ENCODE measurements at places on chromosomes 12 and 14.

- DNase-seq = no peak
These were observed 1096.5 kb upstream of the TMEM132C start for GRCh38 chr12:127170226-127171180.

- DNase-seq = no peak
These were observed 31.8 kb downstream of the PELI2 start for GRCh38 chr14:56149995-56150394.

- no peak for DNase-seq
These were observed 29.9 kb upstream of the TMEM260 start for GRCh38 chr14:56549721-56550120.

GRCh38 chr12:49863946-49864797 lies 21.3 kb upstream of the BCDIN3D start:
- no peak for DNase-seq

DNA sequence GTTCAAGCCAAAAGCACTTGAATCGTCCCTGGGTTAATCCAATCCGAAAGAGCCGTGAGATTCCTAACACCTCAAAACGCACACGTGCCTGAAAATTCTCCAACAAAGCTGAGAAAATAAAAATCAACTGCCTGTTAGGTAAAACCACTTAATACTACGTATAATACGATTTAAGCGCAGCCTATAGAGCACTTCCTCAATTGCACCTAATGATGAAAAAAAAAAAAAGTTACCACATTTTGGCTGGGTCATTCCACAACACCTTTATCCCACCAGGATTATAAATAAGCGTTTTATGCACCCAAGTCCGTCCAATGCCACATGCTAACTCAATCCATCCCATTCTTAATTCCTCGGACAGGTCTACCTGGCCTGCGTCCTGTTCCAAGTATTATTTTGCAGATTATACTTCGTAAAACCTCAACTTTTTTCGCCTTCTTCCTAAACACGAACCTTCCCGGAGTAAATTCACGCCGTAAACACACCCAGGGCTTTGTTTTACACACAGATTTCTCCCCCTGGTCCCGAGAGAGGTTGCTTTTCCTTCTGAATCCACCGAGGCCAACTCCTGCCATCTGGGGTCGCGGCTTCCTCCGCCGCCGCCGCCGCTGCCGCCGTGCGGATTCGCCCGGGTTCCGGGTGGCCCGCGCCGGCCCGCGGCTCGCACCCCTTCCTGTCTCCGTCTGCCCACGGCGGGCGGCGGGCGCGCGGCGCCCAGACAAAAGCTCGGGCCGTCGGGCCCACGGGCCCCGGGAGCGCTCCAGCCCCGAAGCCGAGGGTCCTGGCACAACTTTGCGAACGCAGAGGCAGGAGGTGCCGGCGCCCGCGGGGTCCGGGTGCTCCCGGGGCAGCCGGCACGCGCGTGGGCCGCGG lies 66.2 kb downstream of the RNF34 start:
- DNase-seq = peak; percentile 21

- DNase-seq = no peak
These were observed 63.5 kb downstream of the CLMN start for GRCh38 chr14:95256002-95256775.

- no peak for DNase-seq
These were observed 443.2 kb upstream of the TMEM132C start for GRCh38 chr12:127823801-127824200.

- DNase-seq = no peak
These were observed 7.7 kb upstream of the AMN1 start for GRCh38 chr12:31736472-31736871.

GRCh38 chr12:69701826-69702225 lies 2.7 kb upstream of the BEST3 start:
- no peak for DNase-seq

- DNase-seq = peak; percentile 7
These were observed 55.1 kb upstream of the E2F7 start for GRCh38 chr12:77120156-77121085.

- no peak for DNase-seq
These were observed 39.5 kb downstream of the EVL start for GRCh38 chr14:100104523-100105300.

GRCh38 chr12:65372574-65372973 lies 94.1 kb downstream of the MSRB3 start:
- no peak for DNase-seq

GRCh38 chr12:56476972-56477432 lies 8.6 kb downstream of the SPRYD4 start:
- DNase-seq = no peak

DNA sequence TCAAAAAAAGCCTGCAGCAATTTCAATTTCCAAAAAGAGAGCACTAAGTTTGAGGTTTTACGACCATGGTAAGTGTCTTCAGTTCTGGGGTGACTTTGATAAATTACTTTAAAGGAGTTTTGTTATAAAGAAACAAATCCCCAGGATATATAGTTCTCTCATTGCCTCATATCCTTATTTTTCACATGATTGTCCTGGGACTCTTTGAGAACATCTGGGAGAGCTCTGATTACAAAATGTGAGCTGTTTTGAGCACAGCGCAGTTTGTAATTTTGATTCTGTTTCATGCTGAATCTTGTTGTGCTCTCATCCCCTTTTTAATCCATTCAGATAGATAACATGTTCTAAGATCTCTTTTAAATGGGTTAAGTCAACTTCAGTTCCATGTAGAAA lies 67.7 kb upstream of the DCN start:
- DNase-seq = no peak

GRCh38 chr12:1869145-1869544 lies 48.8 kb downstream of the LRTM2 start:
- DNase-seq = no peak

- no peak for DNase-seq
These were observed 100.8 kb upstream of the DACT1 start for GRCh38 chr14:58537004-58537403.

- DNase-seq = no peak
These were observed 9.4 kb upstream of the GAS2L3 start for GRCh38 chr12:100564090-100564489.

DNA sequence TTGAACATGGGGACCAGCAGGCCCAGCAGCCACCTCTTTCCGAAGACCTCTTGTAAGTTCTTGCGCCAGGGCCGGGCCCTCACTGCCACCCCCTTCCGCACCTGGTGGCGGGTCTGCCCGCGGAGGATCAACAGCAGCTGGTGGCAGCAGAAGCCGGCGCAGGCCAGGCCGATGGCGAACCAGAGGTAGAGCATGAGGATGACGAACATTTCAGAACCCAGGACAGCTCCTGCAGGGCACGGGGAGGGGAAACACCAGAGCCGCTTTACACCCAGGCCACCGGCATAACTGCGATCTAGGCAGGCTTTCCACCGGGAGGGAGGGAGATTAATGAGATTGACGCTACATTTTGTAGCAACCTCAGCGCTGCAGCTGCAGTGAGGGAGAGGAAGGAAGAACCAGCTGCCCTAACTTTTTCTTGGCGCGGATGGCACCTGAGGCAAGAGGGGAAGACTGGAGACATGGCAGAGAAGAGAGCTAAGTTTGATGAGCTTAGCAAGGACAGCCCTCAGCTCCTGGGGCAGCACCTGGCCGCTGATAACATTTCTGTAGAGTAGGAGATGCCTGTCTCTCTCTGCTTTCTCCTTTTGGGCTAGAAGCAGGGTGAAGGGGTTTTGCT lies 7.8 kb downstream of the ZDHHC22 start:
- peak; percentile 49 for DNase-seq

DNA sequence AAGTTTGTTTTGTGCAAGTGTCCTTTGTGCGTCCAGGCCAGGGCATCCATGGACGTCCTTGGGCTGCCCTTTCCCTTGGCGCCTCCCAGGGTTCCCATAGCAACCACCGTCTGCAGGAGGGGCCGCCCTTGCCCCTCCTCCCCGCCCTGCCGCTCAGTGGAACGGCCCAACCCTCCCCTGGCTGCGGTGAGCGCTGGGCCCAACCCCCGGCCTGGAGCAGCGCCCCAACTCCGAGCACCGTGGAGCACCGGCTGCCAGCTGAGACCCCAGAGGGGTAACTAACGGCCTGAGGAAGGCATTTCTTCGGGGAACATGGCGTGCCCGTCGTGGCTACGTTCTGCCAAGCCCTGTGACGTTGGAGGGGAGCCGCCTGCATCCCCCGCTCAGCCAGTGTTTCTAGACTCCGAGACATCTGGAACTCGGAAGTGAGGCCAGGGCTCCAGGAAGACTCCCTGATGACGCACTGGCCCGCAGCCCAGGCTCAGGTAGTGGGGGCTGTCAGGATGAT lies 5.3 kb upstream of the ACACB start:
- peak; percentile 87 for DNase-seq

DNA sequence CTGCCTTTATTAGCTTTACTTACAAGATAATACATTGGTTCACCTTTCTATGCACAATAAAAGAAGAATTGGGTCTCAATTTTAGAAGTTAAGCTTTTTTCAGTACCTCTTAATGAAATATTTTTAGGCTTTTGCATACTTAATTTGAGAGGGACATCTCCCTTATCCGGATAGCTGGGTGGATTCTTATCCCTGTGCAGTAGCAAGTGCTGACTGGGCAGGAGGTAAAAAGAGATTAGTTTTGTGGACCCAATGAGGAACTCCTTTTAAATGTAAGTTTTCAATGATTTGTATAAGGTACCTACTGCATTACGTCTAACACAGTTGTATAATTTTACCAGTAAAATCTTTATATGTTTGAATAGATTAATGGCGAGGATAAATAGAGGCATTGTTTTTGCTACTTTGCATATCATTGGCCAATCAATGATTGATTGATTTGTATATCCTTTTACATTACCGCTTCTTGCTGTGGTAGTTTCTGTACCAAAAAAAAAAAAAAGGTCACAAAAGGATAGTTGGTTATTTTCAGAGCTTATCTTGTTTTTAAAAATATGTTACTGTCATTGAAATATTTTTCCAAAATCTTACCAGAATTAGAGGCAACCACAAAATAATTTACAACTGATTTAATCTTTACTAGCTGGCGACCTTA lies 2.2 kb downstream of the CPSF6 start:
- DNase-seq = no peak

GRCh38 chr12:64493513-64493912 lies 41.6 kb downstream of the TBK1 start:
- no peak for DNase-seq

- no peak for DNase-seq
These were observed 23.5 kb upstream of the DYRK2 start for GRCh38 chr12:67625004-67625403.

DNA sequence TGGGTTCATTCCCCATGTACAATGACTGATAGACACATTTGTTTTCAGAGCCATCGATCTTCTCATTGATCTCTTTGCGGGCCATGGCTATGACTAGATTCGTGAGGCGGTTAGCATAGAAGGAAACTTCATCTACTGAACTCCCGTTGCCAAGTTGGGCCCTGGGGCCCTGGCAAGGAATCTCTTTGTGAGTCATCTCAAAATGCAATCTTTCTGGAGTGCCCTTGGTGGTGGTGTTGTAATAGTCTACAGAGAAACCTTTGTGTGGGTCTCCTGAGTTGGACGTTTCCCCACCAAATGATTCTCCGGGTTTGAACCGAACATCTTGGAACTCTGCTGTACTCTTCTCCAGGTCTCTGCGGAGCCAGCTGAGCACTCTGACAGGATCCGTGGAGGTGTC lies 20.4 kb downstream of the AKAP3 start:
- no peak for DNase-seq

DNA sequence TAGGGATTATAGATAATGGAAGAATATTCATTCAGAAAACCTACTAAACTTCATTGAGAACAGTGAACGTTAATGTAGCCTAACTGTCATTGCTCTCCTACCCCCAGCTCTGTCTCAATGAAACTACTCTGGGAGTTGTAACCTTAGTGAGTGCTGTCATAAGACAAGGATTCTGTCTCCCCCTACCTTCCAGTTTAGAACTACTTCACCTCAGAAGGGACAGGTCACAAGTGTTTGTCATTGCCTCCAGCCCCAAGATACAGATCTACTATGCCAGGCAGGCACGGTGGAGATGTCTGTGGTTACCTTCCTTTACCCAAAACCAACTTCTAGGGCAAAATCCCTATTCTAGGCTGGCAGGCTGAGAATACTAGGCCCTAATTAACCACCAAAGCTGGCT lies 833.1 kb upstream of the SEL1L start:
- DNase-seq = no peak

DNA sequence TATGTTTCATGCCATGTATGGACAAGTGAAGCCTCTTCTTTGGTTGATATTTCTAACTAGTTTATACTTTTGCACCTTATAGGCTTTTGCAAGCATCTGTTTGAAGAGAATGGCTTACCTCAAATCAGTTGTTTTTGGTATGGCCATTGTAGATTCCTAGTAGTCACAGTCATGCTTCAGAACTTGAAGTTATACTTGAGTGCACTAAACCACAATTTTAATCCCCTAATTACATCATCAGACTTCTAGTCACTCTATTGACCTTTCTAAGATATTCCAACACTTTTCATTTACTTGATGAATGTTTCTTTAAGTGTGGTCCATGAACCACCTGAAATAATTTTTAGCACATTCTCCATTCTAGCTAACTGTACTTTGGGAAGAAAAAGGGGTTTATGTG lies 18.6 kb upstream of the KLRB1 start:
- DNase-seq = no peak
